ENCODE measurements at places on chromosomes 11 and 22. TPM values are rescaled to one million over a fixed set of nuclear protein-coding genes. Genes with fewer than 3 reads are reported as not detected.

GRCh38 chr22:28935713-28936112, 52.3 kb downstream of the ZNRF3 start:
- no peak for DNase-seq

GRCh38 chr11:117081908-117082307, 16.3 kb downstream of the SIK3 start:
- DNase-seq = no peak

DNA sequence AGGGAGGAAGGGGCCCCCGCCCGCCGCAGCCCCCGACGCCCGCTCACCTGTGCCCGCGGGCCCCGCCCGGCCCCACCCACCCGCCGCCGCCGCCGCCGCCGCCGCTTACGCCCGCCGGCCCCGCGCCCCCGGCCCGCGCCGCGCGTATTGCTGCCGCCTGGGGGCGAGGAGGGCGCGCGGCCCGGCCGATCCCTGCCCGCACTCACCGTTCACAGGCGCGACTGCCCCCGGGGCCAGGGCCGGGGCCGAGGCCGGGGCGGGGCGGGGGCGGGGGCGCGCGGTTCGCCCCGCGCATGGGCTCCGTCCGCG, 212 bp downstream of the HRAS start:
- DNase-seq = no peak

GRCh38 chr11:5223686-5224085, 3.2 kb downstream of the HBB start:
- no peak for DNase-seq

- DNase-seq = no peak
These were observed 49.7 kb upstream of the ARFGAP3 start for GRCh38 chr22:42906605-42907348.

- DNase-seq = peak; percentile 37
These were observed 2.0 kb upstream of the JAML start for GRCh38 chr11:118226781-118227180.

- peak; percentile 88 for DNase-seq
These were observed 3.7 kb downstream of the CATSPER1 start for GRCh38 chr11:66022401-66023185.

GRCh38 chr11:38538866-38539680, 1941.0 kb upstream of the RAG2 start:
- DNase-seq = no peak

GRCh38 chr11:1053121-1053901, 16.8 kb upstream of the MUC6 start:
- DNase-seq = no peak

DNA sequence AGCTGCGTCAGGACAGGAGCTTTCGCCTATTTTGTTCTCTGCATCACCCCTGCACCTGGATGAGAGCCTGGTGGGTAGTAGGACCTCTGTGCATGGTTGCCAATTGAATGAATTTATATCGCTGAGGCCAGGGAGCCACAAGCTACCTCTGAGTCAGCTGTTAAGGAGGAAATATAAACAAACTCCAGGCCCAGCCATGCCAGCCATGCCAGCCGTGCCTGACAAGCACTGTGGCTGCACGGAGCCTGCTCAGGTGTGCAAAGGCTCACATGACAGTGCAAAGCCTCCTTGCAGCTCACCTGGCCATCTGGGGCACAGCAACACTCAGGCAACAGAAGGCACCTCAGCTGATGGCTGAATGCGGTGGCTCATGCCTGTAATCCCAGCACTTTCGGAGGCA, 33.7 kb upstream of the LINC01488 start:
- DNase-seq = no peak

DNA sequence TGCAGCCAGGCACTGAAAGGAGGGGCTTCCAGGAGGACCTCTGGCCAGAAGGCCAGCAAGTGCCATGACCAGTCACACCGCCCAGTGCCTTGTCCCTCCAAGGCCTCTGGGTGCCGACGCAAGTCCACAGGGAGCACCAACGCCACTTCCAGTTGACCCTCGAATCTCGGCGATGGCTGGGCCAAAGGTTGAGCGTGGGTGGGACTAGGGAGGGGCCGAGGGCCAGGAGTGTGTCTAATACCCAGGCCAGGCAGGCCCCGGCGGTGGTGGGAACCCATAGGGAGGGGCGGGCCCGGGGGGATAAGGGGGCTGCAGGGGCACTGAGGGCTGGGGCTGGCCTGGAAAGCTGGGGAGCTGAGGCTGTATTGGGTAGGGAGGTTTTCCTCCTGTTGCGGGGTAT, 29.3 kb downstream of the CD5 start:
- DNase-seq = no peak

- no peak for DNase-seq
These were observed 1.8 kb downstream of the GP1BB start for GRCh38 chr22:19724927-19725661.

GRCh38 chr11:94457118-94458029, 36.3 kb downstream of the MRE11 start:
- DNase-seq = peak; percentile 5

DNA sequence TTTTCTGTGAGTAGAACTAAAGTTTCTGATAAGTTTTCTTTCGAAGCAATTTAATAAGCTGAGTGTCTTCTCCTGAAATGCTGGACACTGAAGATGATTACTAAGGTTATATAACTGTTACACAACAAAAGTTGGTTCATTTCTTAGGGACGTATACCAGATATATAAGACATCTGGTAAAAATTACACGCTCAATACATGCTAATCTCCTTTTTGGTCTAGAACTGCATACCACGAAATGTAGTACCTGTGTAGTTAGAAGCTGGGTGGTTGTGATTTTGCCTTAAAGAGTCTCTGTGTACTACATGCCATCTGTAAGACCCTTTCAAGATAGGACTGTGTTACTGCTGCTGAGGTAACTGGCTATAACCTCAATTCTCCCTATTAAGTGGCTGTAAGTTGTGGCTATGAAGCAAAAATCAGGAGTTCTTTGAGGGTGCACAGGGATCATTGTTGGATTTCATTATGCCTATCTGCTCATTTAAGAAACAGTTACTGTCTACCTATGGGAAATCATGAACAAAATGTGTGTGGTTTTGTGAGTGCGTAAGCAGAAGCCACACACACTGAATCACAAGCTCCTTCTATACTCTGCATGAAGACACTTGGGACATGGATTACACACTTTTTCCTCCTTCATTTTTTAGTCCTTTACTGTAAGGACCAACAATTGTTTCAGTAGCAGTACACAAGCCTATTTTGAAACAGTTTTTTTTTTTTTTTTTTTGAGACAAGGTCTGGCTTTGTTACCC, 195.9 kb downstream of the SWAP70 start:
- peak; percentile 53 for DNase-seq

GRCh38 chr11:105073456-105074165, 28.5 kb upstream of the CARD16 start:
- no peak for DNase-seq

- no peak for DNase-seq
These were observed 10.2 kb upstream of the NECTIN1 start for GRCh38 chr11:119739021-119739703.

DNA sequence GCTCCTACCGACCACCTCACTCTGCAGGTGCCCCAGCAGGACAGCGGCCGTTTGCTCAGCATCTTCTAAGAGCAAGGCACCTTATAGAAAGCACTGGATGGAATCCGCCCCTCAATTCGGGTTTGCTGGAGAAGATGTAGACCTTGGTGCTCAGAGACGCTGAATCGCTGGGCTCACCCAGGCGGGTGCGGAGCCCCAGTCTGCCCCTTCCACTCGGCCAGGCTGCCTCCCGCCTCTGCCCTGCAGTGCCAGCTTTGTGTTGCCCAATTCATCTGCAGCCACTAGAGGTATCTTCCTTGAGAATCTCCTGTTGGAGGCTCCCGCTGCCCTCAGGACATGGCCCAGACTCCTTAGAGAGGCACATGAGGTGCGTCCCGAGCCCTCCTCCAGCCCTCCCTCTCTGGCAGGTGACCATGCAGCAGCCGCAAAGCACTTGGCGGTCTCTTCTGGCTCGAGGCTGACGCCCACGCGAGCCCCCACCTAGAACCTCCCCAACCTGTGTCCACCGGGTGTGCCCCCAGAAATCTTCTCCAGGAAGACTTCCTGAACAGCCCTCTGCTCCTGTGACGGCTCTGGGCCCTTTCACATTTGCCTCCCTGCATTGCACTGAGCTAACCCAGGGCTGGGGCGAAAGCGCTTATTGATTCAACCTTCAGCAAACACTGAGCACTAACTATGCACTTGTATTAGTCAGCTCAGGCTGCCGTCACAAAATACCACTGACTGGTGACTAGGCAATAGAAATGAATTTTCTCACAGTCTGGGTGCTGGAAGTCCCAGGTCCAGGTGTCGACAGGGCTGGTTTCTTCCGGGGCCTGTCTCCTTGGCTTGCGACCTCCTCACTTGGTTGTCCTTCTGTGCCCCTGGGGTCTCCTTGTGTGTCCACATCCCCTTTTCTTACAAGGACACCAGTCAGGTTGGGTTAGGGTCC, 117.5 kb downstream of the WNT7B start:
- DNase-seq = no peak

- peak; percentile 64 for DNase-seq
These were observed 528 bp upstream of the ARRB1 start for GRCh38 chr11:75351791-75352587.

DNA sequence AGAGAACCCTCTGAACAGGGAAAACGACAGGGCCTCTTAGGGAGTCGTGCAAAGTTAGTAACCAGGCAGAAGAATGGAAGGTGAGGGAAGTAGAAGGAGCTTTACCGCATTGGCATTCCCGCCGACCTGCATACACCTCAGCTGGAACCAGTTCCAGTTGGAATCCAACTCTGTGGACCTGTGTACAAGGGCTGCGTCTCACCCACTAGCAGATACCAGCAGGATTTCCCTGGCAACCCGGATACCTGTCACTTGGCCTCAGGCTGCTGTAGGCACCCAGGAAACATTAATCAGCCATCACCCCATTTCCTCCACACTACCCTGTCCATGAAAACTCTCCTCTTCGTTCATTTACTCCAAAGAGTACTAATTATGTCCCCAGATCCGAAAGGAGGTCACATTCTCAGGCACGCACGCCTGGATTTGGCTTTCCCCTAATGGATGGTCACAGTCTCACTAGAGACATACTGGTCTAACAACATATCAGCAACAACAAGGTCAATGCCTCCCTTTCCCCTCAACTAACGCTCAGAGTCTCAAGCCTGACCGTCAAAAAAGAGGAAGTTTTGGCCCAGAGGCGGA, 842 bp downstream of the ARFGAP2 start:
- no peak for DNase-seq

DNA sequence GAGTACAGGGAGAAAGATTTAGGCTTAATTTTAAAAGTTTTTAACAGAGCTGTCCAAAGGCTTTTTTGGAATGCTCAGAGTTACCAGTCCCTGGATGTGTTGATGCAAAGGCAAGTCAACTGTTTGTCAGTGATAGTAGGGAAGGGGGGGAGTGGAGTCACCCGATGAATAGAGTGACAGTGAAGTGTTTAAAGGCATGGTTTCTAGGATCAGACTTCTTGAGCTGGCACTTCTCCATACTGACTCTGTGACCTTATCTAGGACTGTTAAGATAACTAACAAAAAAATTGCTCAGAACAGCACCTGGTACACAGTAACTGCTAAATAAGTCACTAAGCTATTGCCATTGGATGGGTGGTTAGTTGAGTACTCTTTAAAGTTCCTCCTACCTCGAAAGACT, 11.3 kb upstream of the RAG2 start:
- no peak for DNase-seq

DNA sequence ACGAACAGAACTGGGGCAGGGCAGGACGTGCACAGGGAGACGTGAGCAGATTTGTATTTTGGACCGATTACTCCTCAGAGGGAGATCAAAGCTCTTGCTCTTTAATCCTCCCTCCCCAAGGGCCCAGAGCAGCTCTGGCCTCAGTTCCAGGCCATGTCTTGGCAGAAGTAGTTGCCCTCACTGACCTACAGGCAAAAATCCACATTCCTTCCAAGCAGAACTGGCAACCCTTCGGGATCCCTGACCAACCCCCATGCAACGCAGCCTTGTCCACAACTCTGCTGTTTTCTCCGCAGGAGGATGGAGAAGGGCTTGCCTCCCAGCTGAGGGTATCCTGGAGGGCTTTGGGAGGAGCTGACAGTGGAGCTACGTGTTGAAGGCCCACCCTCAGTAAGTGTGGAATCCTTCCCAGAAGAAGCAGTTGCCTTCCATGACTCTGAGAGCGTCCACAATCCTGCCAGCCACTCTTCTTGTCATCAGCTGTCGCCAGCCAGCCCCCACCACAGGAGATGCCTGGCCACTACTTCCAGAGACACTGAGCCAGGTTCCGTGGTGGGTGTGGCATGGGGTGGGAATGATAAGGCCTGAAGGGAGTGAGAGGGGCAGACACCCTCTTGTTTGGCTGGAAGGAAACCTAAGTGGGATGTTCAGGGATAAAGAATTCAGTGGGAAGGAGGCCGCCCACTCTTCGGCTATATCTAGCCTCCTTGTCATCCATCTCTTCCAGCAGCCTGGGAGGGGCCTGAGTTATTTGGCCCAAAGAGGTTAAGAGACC, 68.1 kb downstream of the PDE2A start:
- DNase-seq = no peak

DNA sequence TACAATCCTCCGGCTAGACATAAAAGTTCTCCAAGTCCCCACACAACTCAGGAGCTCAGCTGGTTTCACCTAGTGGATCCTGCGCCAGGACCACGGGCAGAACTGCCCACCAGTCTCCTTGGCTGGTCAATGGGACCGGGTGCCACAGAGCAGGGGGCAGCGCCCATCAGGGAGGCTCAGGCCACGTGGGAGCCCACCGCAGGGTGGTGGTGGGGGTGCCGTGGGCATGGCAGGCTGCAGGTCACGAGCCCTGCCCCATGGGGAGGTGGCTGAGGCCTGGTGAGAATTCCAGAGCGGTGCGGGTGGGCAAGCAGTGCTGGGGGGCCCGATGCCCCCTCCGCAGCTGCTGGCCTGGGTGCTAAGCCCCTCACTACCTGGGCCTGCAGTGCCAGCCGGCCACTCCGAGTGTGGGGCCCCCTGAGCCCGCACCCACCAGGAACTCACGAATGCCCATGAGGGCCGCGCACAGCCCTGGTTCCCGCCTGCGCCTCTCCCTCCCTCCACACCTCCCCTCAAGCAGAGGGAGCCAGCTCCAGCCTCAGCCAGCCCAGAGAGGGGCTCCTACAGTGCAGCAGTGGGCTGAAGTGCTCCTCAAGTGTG, 1091.9 kb upstream of the TENM4 start:
- no peak for DNase-seq

GRCh38 chr11:110762590-110762989, 50.4 kb upstream of the ARHGAP20 start:
- DNase-seq = no peak

GRCh38 chr11:128981254-128981653, 38.6 kb upstream of the TP53AIP1 start:
- DNase-seq = no peak

The HYOU1 gene
- total RNA-seq = 101 TPM

The C22orf23 gene
- not detected for total RNA-seq

The BTG4 gene
- total RNA-seq = 0.98 TPM

The ANAPC15 gene
- total RNA-seq = 67.4 TPM

The GLYATL2 gene
- not detected for total RNA-seq

The MN1 gene
- 0.16 TPM for total RNA-seq

The APOA1 gene
- total RNA-seq = not detected

The HPX gene
- not detected for total RNA-seq

The LRRC4C gene
- total RNA-seq = not detected

The PIH1D2 gene
- 0.67 TPM for total RNA-seq

The SYT7 gene
- total RNA-seq = not detected

The SHISAL1 gene
- not detected for total RNA-seq

The KLHL35 gene
- total RNA-seq = 0.16 TPM

The FAM181B gene
- not detected for total RNA-seq

Data from activated CD8-positive, alpha-beta T cell treated with anti-CD3 and anti-CD28 coated beads for 36 hours (primary cell).